ENCODE measurements at places on chromosomes 4 and X.

GRCh38 chrX:118644378-118644777 lies 83.0 kb upstream of the IL13RA1 start:
- no peak for DNase-seq

DNA sequence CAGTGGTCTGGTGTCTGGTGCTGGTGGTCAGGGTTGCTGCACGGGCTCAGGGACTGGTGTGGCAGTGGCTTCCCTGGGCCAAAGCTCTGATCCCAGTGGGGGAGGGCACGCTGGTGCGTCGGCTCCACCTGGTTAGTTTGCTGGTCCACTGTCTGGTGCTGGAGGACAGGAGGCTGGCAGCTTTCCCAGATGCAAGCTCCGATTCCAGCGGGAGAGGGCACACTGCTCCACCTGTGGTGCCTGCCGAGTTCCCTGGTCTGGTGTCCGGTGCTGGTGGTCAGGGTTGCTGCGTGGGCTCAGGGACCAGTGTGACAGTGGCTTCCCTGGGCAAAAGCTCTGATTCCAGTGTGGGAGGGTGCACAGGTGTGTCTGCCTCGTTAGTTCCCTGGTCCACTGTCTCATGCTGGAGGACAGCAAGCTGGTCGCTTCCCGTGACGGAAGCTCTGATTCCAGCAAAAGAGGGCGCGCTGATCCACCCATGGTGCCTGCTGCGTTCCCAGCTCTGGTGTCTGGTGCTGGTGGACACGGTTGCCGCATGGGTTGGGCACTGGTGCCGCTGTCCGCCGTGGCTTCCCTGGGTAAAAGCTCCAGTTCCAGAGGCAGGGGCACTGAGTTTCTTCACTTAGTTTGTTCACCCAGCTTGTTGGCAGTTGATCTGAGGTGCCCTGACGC lies 5.8 kb downstream of the VMA21 start:
- DNase-seq: no peak

GRCh38 chr4:156568484-156568883 lies 403.1 kb downstream of the PDGFC start:
- DNase-seq: no peak

DNA sequence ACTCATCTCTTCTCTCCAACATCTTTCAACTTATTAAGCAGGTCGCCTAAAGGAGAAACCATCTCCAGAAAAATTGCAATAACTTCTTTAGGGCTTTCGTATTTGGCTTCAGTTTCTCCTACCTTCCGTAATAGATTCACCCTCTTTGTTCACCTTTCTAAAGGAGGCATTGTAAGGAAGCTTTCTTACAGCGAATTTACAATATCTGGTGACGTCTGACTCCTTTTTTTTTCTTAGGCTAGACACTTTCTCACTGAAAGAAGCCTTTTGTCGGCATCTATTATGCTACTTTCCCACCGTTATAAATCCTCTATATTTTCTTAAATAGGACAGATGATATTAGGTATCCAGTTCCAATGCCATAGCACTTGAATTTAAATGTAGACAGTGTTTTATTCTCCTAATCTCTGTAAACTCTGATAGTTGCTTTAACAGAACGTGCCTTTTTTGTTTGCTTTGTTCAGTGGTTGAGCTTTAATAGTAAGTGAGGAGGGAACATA lies 302.4 kb downstream of the IL1RAPL1 start:
- no peak for DNase-seq

- DNase-seq: no peak
Measured at GRCh38 chr4:107017443-107018343, 18.4 kb downstream of the DKK2 start.

GRCh38 chr4:27008679-27009078 lies 148.0 kb downstream of the STIM2 start:
- DNase-seq: no peak

GRCh38 chr4:118589471-118590055 lies 95.6 kb upstream of the METTL14 start:
- DNase-seq: no peak

DNA sequence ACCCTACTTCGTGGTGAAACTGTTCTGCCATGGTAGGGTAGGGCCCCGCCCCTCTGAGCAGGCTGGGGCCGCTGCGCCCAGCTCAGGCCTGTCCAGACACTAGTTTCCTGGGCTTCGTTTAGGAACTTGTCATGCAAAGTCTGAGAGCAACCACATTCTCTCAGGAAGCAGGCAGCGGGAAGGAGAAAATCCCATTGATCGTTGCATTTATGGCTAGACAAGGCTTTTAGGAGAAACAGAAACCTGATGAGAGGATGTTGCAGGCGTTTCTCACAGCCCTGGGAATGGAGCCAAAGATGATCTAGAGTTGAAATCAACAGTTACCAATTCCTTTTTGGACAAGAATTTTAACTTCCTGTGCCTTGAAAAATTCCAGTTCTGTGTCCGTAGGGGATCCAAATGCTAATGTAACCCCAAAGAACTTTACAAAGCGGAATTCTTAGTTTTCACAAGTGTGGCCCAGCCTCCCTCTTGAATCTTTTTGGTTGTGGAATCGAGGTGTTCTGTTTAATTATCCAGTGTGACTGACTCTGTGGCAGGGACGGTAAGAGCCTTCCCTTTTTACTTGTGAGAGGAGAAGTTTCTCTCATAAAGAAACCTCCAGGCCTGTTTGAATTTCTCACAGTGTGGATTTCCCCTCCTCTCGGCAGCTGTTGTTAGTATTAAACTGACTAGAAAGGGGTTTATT lies 4.5 kb upstream of the CXCL9 start:
- DNase-seq: no peak

DNA sequence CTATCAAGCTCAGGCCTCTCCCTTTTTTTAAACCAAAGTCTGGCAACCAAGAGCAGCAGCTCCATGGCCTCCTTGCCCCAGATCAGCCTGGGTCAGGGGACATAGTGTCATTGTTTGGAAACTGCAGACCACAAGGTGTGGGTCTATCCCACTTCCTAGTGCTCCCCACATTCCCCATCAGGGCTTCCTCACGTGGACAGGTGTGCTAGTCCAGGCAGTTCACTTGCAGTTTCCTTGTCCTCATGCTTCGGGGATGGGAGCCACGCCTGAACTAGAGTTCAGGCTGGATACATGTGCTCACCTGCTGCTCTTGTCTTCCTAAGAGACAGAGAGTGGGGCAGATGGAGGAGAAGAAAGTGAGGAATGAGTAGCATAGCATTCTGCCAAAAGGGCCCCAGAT lies 21.5 kb downstream of the SLC34A2 start:
- no peak for DNase-seq

- no peak for DNase-seq
Measured at GRCh38 chr4:150668824-150669223, 86.9 kb downstream of the MAB21L2 start.

- no peak for DNase-seq
Measured at GRCh38 chrX:153885208-153885787, 675 bp downstream of the L1CAM start.

DNA sequence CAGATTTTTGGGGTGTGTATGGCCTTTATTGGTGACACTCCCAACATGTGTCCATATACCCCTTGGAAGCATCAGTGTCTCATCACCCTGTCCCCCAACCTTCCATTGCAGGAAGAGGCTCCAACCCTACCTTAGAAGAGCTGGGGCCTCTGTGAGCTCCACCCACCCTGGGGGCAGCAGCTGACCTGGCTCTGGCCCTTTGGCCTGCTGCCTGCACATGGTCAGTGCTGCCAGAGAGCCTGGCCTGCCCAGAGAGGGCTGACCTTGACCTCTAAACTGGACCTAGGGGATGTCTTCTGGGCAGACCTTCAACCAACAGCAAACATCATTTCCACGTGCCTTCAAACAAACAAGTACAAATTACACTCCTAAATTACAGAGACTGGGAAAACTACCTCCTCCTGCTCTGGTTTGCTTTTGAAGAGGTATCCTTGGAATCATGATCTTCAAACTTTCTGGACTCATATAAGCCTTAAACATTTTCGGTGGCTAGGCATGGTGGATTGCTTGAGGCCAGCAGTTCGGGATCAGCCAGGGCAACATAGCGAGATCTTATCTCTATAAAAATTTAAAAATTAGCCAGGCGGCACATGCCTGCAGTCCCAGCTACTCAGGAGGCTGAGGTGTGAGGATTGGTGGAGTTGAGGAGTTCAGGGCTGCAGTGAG lies 27.3 kb upstream of the KIAA0232 start:
- no peak for DNase-seq

GRCh38 chrX:53013291-53013690 lies 35.3 kb upstream of the GPR173 start:
- DNase-seq: no peak

- DNase-seq: no peak
Measured at GRCh38 chr4:173159791-173160190, 8.8 kb upstream of the GALNT7 start.

- DNase-seq: no peak
Measured at GRCh38 chrX:12210971-12211370, 72.7 kb downstream of the FRMPD4 start.

DNA sequence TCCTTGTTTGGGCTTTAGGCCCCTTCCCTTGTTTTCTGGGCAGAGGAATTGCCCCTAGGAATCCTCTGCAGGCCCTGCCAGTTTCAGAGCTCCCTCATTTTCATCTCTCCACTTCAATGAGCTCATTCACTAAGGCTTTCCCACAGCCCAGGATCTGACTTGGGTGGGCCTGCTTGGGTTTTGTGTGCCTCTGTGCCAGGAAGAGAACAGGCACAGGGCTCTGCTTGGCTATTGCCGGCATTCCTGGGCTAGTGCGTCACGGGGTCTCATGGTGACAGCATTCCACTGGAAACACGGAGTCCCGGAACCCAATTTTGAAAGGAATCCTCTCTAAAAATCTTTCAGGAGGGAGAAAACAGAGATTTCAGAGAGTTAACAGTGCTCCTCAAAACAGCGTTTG lies 150.5 kb downstream of the VCX3A start:
- DNase-seq: no peak

- DNase-seq: no peak
Measured at GRCh38 chrX:17743913-17744312, 6.6 kb downstream of the SCML1 start.

DNA sequence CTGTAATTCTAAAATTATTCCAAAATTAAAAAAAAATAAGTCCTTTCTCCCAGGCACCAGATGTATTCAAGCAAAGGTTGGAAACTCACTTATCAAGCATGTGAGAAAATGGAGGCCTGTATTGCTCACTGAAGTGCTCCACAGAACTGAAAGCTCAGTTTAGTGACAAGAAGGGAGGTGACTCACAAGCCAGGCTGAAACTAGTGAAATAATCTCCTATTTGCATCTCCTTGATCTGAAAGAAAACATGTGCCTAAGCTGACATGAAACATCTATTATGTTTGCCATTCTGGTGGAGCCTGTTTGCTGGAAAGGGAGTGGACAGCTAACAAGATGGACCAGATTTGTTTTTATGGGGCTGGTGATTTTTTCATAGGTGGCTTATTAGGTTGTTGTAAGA lies 54.0 kb upstream of the AMELX start:
- DNase-seq: no peak

- no peak for DNase-seq
Measured at GRCh38 chrX:74890676-74891430, 34.4 kb downstream of the NEXMIF start.

DNA sequence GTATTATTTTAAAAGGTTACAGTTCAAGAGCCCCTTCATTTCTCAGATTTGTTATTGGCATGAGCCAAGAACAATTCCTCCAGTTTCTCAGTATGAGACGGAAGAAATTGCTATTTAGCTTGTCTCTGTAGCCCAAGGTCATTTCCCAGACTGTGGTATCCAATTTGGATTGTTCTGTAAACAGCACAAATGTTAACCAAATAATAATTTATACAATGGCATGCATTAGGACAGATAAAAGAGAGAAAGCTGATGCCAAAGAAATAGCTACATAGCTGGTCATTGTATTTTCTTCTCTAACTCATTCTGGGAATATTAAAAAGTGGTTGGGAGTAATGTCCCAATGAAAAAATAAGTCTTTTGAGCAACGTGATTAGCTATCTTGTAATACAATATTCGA lies 134.6 kb upstream of the NPY2R start:
- no peak for DNase-seq

DNA sequence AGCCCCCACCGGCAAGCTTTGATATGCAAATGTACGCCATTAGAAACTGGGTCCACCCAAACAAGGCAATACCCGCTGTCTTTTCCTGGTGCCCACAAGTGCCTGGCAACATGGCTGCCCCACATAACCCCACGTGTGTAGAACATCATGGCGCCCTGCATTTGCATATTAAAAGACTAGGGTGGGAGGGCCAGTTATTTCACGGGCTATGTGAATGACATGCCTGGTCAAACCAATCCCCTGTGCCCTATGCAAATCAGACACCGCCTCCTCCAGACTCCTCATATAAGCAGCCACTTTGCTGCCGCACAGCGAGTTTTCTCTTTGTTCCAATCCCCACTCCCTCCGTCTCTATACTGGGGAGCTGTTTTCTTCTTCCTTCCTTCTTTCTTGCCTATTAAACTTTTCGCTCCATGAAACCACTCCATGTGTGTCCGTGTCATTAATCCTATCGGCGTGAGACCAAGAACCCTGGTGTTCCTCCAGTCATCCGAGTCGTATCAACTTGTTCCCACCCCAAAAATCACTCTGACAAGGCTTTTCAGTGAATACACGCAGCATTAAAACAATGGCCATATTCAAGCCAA lies 112.6 kb upstream of the SORBS2 start:
- no peak for DNase-seq

DNA sequence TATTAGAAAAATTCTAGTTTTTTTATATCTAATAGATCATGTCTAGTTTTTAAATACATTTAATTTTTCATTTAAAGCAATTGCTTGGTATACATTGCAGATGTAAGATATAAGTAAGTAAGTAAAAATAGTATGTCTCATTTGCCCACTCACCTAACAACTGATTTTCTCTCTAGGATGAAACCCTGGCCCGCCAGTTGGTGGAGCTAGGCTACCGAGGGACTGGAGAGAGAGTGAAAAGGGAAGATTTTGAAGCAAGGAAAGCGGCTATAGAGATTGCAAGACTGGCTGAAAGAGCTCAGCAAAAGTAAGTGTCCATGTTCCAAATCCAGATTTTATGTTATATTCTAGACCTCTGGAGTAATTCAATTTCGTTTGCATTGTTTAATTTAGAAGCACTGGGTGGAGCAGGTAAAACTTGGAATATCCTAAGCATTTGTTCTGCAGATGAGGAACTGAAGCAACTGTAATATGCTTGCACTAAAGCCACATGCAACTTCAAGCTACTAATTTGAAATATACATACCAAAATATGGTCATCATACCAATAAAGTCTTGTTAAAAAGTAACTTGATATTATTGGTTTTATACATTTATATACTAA lies 27.1 kb downstream of the CFAP299 start:
- no peak for DNase-seq

- DNase-seq: no peak
Measured at GRCh38 chrX:42117318-42117717, 194.0 kb upstream of the CASK start.

GRCh38 chr4:78001531-78001930 lies 55.6 kb upstream of the FRAS1 start:
- no peak for DNase-seq

GRCh38 chrX:96807318-96807717 lies 76.4 kb upstream of the RPA4 start:
- no peak for DNase-seq

DNA sequence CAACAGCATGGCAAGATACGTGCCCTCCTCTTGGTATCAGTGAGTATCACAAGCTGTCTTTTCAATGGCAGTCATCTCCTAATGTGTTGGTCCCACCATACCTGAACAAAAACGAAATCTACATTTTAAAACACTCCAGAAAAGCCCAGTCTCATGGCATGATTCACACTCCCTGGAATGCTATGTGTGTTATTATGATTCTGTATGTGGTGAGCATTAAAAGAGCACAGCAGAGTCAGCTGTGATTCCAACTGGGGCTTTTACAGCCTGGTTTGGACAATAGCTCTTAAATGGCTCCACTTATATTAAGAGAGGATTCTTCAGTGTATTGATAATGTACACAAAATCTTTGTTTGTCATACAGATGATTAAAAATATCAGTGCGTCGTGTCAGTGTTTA lies 274.1 kb upstream of the GK2 start:
- no peak for DNase-seq
